ENCODE measurements at places on chromosomes 11 and 22. TPM values are rescaled to one million over a fixed set of nuclear protein-coding genes. Genes with fewer than 3 reads are reported as not detected.

Gene SLC22A6
- not detected for total RNA-seq

Gene CYP2D6
- 0.25 TPM for total RNA-seq

Gene ELFN2
- 0.25 TPM for total RNA-seq

Gene RFPL2
- total RNA-seq, result not detected

Gene MYEOV
- total RNA-seq, result 0.62 TPM

Gene KRTAP5-10
- total RNA-seq, result not detected

Gene TIMM10
- 65.8 TPM for total RNA-seq

Gene PPFIA1
- total RNA-seq, result 45.4 TPM

Gene MS4A3
- total RNA-seq, result not detected

Gene PRG2
- 0.37 TPM for total RNA-seq

Gene RAB39A
- total RNA-seq, result not detected

Gene E2F8
- total RNA-seq, result 2.0 TPM

Gene MFRP
- total RNA-seq, result not detected

Gene DGAT2
- total RNA-seq, result 1.3 TPM

Gene TMPRSS5
- total RNA-seq, result under 0.01 TPM

Gene OR10A2
- total RNA-seq, result not detected

Gene ATP5MG
- total RNA-seq, result 33.1 TPM

Gene TRMT2A
- 45.3 TPM for total RNA-seq

All from uterine smooth muscle cell (primary cell).